ENCODE measurements at places on chromosomes 2 and 18.

GRCh38 chr2:122000556-122001340, 245.3 kb downstream of the TSN start:
- DNase-seq: no peak

- DNase-seq: no peak
Measured at GRCh38 chr2:239195318-239195871, 205.4 kb downstream of the HDAC4 start.

GRCh38 chr2:208686665-208687064, 280.1 kb downstream of the PTH2R start:
- no peak for DNase-seq

DNA sequence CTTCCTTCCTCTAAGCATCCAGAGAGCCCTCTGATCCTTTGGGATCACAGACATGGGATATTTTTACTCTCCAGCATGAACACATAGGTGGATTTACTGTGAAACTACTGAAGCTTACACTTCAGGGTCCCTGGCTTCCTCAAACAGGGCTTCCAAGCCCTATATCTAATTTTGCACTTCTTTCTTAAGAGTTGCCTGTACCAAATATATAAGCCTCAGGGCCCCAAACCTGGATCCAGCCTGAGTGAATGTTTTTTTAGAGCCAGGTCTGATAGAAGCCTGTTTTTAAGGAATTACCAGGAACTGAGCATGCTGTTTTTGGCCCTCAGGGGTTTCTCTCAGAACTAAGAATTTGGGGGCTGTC, 13.2 kb upstream of the KCMF1 start:
- DNase-seq: no peak

All from T-helper 22 cell (primary cell).